Occipital lobe (tissue), 3 donors: ENCODE measurements at places on chromosomes 4 and X. TPM values are rescaled to one million over a fixed set of nuclear protein-coding genes. Genes with fewer than 3 reads are reported as not detected.
A peak's percentile ranks its signal among the peaks of the same experiment; 100 is the strongest.

DTHD1 gene
- 0.94 TPM for total RNA-seq

RAB33A gene
- total RNA-seq: 36.5 TPM

GCNA gene
- total RNA-seq: 3.0 TPM

DDX53 gene
- not detected for total RNA-seq

ADAM29 gene
- total RNA-seq: 0.31 TPM

PARM1 gene
- 8.6 TPM for total RNA-seq

PCSK1N gene
- 48.7 TPM for total RNA-seq

FAM149A gene
- 38.8 TPM for total RNA-seq

PABPC4L gene
- total RNA-seq: 1.2 TPM

PAGE4 gene
- total RNA-seq: not detected

UGT2B11 gene
- not detected for total RNA-seq

DNA sequence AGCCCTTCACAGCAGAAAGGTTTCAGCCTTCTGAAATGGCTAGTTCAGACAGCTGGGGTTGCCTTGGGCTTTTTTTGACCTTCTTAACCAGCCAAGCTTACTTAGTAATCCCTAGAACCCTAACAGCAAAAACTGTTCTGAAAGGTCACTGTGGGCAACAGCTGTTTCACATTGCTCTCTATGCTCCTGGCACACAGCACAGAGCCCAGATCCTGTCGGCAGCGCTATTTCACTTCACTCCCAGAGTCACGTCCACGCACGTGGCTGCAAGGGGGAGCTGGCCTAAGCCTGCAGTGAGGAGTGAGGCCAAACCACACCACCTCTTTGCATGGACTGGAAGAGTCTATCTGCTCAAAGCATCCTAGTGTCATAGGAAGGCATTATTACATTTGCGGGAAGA lies 32.0 kb upstream of the STS start:
- DNase-seq: no peak

GRCh38 chr4:121594796-121595526 lies 101.8 kb downstream of the ANXA5 start:
- DNase-seq: no peak

DNA sequence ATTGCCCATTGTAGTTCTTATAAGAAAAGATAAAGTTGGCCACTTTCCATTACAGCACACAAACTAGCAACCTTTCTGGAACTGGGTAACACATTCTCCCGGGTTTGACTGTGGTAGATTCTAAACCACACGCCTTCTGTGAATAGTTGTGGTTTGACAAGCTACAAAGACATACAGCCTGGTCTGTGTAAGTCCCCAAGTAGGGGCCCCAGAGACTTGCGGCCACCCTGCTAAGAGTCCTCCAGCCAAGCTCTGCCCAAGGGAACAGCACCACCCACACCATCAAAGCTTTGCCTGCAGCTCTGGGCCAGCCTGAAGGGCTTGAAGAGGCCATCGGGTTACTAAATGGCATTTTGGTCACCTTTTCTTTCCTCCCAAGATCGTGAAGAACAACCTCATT lies 203.4 kb downstream of the MAML3 start:
- no peak for DNase-seq

- DNase-seq: no peak
Observed at GRCh38 chr4:44086753-44087152, 361.9 kb downstream of the KCTD8 start.

GRCh38 chr4:185728893-185729292 lies 83.1 kb downstream of the SORBS2 start:
- DNase-seq: no peak

DNA sequence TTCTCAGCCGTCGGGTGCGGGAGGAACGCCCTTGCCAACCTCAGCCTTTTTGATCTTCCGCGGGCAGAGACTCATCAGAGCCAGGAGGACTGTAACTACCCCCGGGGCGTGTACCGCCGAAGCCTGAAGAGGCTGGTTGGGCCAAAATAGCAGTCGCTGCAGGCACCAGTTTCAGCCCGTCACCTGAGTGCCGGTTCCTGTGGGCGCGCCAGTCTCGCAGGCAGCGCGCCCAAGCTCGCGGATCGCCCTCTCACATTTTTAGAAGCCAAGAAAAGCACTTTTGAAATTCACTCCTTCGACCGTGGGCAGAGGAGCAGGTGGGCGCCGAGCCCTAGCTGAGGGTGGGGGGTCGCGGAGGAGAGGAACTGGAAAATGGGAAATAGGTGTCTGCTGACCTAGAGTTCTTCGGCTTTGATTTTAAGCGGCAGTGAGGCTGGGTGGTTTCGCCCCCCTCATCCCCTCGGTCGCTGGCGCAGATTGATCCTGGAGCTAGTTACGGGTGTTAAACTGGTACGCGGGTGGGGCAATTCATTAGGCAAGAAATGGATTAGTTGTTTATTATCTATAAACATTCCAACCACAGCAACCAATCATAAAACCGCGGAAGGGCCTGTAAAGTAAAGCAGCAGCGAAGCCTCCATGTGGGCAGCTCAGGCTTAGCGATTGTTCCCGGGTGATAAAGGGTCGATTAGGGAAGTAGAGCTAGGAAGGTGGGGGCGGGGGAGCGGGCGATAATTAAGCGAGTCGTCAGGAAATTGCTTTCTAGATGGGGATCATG lies 69.2 kb downstream of the FBXO8 start:
- DNase-seq: no peak

DNA sequence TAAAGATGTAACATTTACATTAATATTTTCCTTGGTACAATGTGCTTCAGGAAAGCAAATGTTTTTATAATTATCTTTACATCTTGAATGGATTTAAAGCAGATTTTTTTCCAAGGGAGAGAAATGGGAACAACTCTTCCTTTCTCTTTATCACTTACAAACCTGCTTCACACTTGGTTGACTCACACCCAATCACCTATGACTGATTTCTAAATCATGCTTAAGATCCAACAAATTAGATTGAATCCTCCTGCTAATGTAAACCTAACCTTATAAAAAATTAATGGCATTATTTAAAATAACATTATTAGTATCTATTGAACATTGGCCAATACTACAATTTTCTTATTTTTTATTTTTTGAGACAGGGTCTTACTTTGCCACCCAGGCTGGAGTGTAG lies 127.1 kb downstream of the INPP4B start:
- no peak for DNase-seq

DNA sequence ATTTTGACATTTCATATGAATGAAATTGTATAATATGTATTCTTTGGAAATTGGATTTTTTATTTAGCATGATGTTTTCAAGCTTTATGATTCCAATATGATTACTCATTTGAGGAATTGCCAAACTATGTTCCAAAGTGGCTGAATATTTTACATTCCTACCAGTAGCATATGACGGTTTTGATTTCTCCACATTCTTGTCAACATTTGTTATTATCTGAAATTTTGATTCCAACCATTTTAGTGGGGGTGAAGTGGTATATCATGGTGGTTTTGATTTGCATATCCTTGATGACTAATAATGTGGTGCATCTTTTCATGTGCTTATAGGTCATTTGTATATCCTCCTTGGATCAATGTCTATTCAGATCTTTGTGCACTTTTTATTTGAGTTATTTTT lies 2.6 kb upstream of the BEX1 start:
- DNase-seq: no peak

GRCh38 chr4:40931238-40931637 lies 181.5 kb downstream of the NSUN7 start:
- no peak for DNase-seq

DNA sequence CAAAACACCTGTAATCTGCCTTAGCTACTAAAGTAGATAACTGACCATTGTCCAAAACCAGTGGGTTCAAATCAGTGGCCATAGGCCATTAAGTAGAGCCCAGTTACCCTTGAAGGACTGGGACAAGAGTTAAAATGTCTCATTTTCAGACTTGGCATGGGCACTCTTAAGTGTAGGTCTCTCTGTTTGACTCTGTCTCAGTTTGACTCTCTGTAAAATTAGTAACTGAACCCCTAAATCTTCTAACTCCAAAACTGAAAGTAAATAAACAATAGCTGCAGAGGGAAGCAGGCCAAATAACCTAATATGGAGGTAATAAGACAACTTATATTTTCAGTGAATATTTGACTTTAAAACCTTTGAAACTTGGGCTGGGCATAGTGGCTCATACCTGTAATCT lies 89.1 kb downstream of the SLC16A2 start:
- no peak for DNase-seq

- DNase-seq: no peak
Observed at GRCh38 chr4:2788101-2788500, 4.8 kb upstream of the SH3BP2 start.

GRCh38 chr4:84790769-84791565 lies 175.5 kb downstream of the WDFY3 start:
- no peak for DNase-seq

- DNase-seq: no peak
Observed at GRCh38 chr4:110073053-110073845, 125.2 kb downstream of the ELOVL6 start.

DNA sequence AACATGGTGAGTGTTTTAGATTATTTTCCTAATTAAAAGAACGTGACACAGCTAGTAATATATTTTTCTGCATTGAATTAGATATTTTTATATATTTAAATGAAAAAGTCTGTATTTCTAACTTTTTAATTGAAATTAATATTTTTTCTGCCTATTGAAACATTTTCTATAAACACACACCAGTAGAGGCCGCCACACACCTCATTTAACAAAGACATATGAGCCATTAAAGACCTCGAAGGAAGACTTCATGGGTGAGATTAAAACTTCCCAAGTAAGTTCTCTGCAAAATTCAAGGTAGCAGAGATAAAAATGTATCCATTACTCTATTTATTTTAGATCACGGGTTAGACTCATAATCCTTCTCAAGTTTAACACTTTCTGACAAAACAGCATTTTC lies 8.3 kb downstream of the SLITRK2 start:
- DNase-seq: no peak

DNA sequence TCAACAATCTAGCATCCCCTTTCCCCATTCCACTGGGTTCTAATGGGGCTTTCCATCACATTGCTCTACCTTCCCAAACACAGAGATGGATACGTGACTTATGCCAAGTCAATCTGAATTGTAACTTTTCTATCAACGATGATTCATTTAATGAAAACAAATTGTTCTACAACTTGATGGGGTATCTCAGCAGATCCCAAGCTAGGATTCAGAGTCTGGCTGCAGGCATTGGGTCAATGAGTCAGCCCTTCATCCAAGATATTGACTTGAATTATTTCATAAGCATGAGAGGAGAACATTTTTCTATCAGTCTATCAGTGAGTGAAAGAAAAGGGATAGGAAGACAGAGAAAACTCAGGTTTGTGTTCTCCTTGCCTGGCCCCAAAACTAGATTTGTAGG lies 15.0 kb upstream of the HPGDS start:
- DNase-seq: no peak

DNA sequence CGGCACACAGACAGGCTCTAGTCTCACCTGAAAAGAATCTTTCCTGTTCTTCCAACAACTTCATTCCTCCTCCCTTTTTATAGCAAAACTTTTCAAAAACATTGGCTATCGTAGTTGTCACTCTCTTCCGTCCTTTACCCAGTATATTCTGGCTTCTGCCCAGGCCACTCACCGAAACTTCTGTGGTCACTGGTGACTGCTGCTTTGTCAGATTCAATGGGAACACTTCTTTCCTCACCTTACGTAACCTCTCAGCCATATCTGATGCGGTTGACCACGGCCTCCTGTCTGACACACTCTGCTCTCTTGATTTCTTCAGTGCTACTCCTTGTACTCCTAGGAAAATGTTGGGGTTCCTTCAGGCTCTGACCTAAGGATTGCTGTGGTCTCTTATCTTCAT lies 9.2 kb upstream of the RNF150 start:
- DNase-seq: no peak

- DNase-seq: peak; percentile 16
Observed at GRCh38 chrX:11143931-11144678, 33.0 kb downstream of the HCCS start.

- DNase-seq: no peak
Observed at GRCh38 chr4:15756361-15756861, 21.7 kb upstream of the CD38 start.

DNA sequence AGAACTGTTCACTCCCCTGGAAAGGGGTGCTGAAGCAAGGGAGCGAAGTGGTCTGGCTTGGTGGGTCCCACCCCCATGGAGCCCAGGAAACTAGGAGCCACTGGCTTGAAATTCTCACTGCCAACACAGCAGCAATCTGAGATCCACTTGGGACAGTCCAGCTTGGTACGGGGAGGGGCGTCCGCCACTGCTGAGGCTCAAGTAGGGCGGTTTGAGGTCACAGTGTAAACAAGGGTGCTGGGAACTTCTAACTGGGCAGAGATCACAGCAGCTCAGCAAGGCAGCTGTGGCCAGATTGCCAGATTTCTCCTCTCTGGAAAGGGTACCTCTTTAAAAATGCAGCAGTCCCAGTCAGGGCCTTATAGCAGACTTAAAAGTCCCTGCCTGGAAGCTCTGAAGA lies 53.9 kb upstream of the GALNTL6 start:
- no peak for DNase-seq

DNA sequence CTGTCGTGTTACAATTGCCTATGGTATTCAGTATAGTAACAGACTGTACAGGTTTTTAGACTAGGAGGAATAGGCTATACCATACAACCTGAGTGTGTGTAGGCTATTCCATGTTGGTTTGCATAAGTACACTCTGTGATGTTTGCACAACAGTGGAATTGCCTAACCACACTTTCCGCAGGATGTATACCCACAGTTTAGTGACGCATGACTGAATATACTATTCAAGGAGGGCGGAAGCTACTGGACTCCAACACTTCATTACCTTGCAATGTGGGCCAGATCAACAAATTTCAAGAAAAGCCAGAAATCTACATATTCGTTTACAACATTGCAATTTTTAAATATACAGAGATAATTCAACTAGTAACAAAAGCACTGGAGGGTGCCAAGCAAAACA lies 317.2 kb downstream of the PDGFC start:
- DNase-seq: no peak

GRCh38 chr4:38752941-38753806 lies 29.6 kb downstream of the TLR10 start:
- DNase-seq: no peak

DNA sequence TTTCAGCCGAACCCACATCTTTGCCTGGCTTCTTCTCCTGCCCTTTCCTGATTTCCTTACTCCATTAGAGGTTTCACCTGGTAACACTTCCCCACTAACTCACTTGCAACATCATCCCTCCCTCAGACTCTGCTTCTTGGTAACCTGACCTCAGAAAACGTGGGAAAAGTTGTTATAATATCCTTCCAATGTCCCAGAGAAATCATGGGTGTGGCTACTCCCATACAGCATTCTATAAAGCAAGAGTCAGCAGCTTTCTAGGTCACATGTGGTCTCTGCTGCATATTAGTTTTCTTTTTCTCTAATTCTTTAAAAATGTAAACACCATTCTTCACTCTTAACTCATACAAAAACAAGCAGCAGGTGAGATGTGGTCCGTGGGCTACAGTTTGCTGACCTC lies 283.1 kb upstream of the MAOA start:
- no peak for DNase-seq

DNA sequence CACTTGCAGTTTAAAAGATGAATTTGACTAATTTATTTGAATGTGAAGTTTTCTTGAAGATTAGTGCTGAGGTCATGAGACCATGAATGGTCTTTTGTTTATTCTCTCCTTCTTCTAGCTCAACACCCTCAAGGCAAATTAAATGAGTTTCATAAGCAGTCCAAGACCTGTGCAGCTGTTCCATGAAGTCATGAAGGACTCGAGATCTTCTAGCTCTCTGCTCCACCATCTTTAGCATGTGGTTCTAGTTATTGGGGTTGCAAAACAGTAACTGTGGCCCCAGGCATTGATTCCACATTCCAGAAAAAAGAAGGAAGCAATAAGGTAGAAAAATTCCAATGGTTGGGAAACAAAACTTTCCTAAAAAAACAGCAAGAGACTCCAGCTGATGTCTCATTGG lies 84.2 kb upstream of the HS3ST1 start:
- no peak for DNase-seq

- DNase-seq: no peak
Observed at GRCh38 chrX:106875151-106875550, 28.0 kb downstream of the RIPPLY1 start.

- no peak for DNase-seq
Observed at GRCh38 chrX:114976292-114976691, 41.1 kb downstream of the IL13RA2 start.
